ENCODE measurements at places on chromosomes 1 and 21. TPM values are rescaled to one million over a fixed set of nuclear protein-coding genes. Genes with fewer than 3 reads are reported as not detected.

SNRNP40 gene
- total RNA-seq: 102 TPM

STUM gene
- 0.32 TPM for total RNA-seq

ILDR2 gene
- 0.90 TPM for total RNA-seq

CHRM3 gene
- 1.8 TPM for total RNA-seq

NPHP4 gene
- 5.9 TPM for total RNA-seq

RBP7 gene
- not detected for total RNA-seq

C1orf116 gene
- 0.50 TPM for total RNA-seq

- no peak for DNase-seq
Observed at GRCh38 chr1:242132121-242132817, 133.4 kb upstream of the MAP1LC3C start.

- DNase-seq: no peak
Observed at GRCh38 chr21:26070822-26071425, 99.6 kb downstream of the APP start.

- no peak for DNase-seq
Observed at GRCh38 chr1:67089685-67090208, 35.8 kb upstream of the SLC35D1 start.

GRCh38 chr1:88001460-88001859 lies 672.8 kb downstream of the LMO4 start:
- DNase-seq: no peak

- DNase-seq: peak; percentile 11
Observed at GRCh38 chr1:45685308-45686014, 872 bp downstream of the GPBP1L1 start.

GRCh38 chr21:32802954-32803353 lies 31.4 kb upstream of the PAXBP1 start:
- DNase-seq: no peak

DNA sequence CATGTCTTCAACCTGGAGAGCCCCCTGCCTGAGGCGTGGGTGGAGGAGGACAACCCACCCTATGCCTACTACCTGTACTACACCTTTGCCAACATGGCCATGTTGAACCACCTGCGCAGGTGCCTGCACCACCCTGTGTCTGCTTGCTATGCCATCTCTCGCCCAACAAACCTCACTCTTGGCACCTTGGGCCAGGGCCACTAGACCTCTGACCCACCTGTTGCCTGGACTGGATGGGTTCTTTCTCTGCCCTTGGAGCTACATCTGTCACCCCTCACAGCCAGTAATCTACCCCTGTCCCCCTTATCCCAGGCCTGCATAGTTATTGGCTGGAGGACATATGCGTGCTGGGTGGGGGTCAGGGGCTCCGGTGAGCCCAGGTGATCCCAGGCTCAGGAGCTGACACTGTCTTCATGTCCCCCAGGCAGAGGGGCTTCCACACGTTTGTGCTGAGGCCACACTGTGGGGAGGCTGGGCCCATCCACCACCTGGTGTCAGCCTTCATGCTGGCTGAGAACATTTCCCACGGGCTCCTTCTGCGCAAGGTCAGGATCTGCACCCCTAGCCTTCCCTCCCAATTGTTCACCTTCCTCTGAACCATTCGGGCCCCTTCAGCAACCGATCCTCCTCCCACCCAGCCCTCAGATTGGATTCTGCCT lies 9.9 kb downstream of the AMPD2 start:
- DNase-seq: no peak

- DNase-seq: no peak
Observed at GRCh38 chr1:156586323-156586722, 5.3 kb upstream of the NAXE start.

GRCh38 chr1:230112131-230112701 lies 45.2 kb downstream of the GALNT2 start:
- DNase-seq: peak; percentile 40

GRCh38 chr1:213828867-213829266 lies 158.9 kb upstream of the PROX1 start:
- DNase-seq: no peak

DNA sequence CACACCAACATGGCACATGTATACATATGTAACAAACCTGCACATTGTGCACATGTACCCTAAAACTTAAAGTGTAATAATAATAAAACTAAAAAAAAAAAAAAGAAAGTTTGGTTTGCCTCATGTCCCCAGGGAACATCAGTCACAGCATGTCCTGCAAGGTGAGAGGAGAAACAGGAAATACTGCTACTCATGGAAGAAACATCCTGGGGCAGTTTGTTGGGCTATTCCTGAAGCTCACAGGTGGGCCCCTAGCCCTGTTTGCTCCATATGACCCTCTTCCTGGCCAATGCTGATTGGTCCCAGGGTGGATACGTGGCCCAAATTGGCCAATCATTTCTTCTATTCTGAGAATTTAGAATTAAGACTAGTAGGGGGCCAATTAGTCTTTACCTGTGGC lies 103.4 kb upstream of the ADAR start:
- no peak for DNase-seq

- peak; percentile 36 for DNase-seq
Observed at GRCh38 chr1:173205146-173206051, 1.7 kb downstream of the TNFSF4 start.

- DNase-seq: no peak
Observed at GRCh38 chr1:46043458-46044017, 88.9 kb downstream of the PIK3R3 start.

- no peak for DNase-seq
Observed at GRCh38 chr1:94239796-94240195, 2.4 kb upstream of the ARHGAP29 start.

DNA sequence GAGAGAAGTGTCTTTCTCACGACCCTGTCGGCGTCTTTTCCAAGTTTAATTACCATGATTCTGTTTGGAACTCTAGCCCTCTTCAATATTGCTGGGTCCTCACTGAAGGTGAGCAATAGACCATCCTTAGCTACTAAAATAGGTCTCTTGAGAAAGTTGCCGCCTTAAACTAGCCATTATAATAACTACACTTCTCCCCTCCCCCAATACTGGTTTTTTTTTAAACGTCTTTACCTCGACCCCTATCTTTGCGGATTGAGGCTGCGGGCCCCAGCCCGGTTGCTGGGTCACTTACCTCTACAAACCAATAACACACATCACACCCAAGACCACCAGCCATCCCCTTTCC lies 672 bp downstream of the ENSA start:
- no peak for DNase-seq

DNA sequence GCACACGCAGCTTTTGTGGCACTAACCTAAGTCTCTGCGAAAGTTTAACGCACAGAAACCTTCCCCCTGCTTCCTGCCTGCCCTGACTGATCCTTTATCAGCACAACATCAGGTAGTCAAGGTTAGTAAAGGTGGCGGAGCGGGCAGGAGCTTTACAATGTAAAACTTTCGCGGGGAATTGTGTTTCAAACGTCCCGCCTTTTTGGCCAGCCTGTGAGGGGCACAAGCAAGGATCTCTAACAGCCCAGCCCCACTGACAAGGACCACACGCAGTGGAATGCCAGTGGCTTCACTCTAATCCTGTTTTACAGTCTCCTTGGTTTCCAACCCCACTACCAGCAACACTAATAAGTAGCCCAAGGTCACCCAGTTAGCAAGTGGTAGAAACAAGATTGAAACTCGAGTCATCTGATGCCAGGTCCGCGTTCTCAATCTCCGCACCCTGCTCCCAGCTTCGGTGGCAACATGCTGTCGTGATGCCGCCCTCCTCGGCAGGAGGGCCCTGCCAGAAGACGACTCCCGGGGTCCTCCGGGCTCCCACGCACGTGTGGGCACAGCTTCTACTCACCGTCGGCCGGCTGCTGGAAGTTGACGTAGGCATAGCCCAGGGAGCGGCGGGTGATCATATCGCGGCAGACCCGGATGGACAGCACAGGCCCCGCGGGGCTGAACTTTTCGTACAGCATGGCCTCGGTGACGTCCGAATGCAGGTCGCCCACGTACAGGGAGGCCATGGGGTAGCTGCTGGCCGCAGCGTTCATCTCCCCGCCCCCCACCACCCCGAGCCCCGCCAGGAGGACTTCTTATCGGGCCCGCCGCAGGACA lies 1.2 kb downstream of the PABPC4 start:
- DNase-seq: peak; percentile 47

DNA sequence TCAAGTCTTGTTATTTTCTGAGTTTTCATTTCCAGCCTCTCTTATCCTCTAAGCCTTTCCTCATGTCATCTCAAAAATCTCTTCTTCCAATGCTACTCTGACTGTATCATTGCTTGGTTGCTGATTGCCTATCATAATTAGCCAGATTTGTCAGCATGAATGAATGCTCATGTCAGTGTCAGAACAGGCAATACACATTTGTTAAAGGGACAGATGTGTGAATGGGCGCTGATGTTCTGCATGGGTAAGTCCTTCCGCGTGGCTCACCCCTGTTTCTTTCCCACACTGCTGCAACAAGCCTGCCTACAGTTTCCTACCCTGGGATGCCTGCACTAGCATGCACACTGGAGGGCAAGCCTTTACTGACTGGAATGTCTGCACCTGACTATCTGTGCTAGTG lies 100.6 kb downstream of the RHOU start:
- DNase-seq: no peak

GRCh38 chr1:114215436-114215835 lies 61.8 kb upstream of the SYT6 start:
- DNase-seq: no peak

- DNase-seq: no peak
Observed at GRCh38 chr1:67748630-67749029, 63.6 kb downstream of the GADD45A start.

DNA sequence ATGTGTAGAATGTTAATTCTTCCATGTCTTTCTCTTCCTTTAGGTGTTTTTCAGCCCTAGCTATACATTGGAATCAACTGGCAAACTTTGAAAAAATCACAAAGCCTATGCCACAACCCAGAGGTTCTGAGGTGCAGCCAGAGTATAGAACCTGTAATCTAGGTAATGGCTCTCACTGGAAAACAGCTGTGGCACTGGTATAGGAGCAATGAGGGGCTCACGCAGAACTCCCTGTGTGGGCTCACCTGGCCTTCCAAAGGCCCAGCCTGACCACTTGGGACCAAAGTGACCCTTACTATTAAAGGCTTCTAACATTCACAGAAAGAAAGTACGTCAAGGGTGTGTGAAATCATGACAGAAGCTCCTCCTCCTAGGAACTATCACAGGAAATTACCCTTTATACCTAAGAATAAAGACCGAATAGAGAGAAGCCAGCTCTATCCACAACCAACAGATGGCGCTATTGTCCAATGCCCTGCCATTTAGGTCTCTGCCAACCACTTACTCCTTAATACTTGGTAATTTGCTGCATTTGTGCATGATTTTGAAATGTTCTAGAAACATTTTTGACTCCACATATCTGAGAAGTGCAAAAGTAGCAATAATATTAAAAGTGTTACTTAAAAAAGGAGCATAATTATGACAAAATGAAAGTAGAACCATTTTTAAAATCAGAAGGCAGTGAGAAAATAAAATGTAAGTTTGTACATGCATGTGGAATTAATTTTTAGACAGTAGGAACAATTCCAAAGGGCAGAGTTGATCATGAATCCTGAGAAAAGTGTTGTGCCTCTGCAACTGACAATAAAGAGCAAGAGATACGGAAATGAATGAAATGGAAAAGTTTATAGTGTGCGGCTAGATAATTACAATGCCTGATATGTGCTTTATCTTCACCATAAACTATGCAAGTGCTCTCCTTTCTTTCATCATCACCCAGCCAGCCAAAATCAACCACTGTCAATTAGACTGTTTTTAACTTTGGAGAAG lies 93.1 kb upstream of the HAO2 start:
- peak; percentile 87 for DNase-seq

GRCh38 chr1:179298952-179299351 lies 5.4 kb downstream of the SOAT1 start:
- no peak for DNase-seq

GRCh38 chr1:207698822-207699483 lies 52.9 kb upstream of the CD46 start:
- peak; percentile 85 for DNase-seq

DNA sequence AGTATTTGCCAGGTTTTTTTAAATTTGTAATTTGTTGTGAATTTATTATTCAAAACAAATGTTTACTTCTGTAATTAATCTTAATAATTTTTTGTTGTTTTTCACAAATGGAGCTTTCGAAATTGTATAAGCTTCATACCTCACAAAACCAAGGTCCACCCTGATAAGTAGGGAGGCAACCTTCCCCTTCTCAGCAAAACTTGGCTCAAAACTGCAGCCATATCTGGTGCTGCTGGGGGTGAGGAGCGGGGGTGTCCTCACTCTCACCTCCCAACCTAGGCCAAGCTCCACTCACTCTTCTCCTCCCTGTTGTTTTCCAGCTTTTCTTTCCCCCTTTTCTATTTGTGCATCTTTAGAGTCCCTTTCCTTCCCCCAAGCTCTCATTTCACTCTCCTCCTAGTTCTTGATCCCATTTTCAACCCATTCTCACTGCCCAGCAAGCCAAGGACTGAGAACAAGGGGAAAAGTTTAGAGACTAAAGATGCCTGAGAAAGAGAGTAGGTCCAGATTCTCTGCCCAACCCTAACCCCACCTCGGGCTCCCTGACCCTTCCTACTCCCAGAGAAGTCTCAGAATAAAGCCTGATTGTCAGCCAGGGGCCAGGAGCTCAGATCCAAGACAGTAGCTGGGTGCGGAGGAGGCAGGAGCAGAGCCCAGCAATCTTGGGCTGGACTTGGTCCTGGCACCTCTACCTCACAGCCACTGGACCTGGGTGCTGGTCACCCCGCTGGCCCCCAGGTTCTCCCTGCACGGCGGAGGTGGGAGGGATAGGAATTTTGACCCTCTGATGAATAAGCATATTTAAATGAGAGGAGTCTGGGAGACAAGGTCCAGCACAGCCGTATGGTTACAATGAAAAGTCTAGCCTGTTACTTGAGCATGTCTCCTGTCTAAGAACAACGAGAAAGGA lies 8.3 kb upstream of the CFAP45 start:
- no peak for DNase-seq

GRCh38 chr1:185157599-185158412 lies 839 bp downstream of the SWT1 start:
- peak; percentile 6 for DNase-seq

DNA sequence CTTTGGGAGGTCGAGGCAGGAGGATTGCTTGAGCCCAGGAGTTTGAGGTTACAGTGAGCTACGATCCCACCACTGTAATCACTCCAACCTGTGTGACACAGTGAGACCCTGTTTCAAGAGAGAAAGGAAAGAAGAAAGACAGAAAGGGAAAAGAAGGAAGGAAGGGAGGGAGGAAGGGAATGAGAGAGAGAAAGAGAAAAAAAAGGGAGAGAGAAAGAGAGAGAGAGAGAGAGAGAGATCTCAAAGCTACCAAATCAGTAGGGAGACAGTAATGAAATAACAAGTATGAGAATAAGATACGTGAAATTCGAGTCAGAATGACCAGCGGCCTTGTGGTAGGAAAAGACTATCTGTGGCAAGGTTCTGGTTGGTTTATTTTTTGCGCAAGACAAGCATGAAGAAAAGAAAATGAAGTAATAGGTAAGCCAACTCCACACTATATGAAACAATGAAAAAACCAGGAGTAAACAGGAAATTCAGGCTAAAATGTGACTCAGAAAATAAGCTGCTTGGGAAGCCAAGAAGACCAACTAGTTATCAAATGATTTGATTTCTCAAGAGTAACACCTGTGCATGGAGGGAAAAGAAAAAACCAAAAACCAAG lies 8.9 kb downstream of the MTF1 start:
- no peak for DNase-seq

Measured in SK-MEL-5 (cell line).